ENCODE measurements at places on chromosomes 4 and X.

GRCh38 chr4:55475394-55476243, 71.1 kb downstream of the CLOCK start:
- no peak for DNase-seq

DNA sequence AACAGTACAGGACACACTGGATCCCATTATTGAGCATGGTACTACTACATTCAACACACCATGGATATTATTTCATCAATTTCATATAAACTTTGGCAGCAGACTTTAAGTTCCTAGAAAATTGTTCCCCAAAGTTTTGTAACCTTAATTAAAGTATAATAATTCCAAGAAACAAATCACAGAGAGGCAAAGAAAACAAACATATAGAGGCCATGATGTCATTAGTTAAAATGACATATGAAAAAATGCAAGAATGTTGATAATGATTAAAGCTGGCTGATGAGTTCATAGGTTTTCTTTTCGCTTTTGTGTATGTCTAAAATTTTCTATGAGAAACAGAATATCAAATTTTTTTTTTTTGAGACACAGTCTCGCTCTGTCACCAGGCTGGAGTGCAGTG, 26.8 kb downstream of the LRBA start:
- no peak for DNase-seq

- DNase-seq, result no peak
Measured at GRCh38 chrX:2474963-2475726, 25.6 kb downstream of the DHRSX start.

DNA sequence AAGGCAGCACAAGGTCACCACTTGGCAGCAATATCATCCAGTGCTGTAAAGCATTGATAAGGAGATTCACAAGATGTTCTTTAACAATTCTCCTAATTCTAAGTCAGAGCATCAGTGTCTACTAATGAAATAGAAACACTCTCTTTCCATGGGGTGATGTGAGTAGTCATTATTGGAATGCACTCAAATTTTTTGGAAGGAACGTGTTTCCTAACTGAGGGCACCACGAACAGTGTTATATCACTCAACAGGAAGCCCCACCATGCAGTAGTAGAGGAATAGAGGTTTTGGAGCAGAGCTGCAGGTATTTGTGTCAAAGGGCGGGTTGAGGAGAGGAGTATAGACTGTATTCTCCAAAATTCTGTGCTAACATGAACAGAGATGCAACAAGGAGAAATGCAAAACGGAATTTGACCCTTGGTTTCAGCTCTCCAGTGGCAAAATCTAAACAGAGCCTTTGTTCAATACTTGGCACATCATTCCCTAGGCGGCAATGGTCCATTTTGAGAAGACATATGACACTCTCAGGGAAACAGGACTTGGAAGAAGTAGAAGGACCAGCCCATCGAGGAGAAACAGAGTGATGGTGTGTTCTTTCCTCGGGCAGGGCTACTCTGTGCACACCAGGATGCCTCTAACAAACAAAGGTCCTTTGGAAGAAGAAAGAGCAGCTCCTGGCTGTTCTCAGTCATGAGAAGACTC, 98.9 kb downstream of the CPEB2 start:
- no peak for DNase-seq

DNA sequence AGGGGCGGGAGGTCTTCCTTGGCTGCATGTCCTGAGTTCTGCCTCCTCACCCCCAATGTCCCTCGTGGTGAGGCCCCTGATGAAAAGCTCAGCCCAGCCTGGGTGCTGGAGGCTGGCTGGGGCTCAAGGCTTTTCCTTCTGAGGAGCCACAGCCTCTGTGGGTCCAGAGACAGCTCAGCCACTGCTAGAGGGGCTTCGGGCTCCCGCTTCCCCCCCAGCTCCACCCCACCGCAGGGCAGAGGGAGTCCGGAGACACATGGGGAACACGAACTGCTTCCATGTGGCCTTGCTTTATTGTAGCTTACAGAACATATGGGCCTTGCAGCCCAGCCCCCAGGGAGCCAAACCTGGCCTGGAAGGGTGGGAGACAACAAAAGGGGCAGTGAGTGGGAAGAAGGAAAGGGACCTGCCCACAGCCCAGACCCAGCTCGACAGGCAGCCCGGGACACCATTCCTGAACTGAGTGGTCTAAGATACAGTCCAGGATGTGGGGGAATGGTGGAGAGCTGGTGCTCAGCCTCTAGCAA, 89.9 kb upstream of the NKX1-1 start:
- DNase-seq, result no peak

DNA sequence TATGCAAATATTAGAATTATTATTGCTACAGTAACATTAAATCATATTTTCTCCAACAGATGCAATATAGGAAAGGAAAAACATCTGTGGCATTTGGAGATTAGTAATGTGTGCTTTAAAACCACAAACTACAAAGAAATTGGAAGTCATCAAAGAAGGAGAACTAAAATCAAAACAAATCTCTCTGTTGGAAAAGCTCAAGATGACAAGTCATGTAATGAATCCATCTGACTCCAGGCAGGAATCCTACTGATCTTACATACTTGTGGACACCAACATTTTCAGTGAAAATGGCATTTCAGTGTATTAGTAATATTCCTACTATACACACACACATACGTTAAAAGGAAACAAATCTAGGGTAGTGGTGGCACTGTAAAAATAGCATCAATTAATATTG, 98.2 kb downstream of the SLC39A8 start:
- no peak for DNase-seq

DNA sequence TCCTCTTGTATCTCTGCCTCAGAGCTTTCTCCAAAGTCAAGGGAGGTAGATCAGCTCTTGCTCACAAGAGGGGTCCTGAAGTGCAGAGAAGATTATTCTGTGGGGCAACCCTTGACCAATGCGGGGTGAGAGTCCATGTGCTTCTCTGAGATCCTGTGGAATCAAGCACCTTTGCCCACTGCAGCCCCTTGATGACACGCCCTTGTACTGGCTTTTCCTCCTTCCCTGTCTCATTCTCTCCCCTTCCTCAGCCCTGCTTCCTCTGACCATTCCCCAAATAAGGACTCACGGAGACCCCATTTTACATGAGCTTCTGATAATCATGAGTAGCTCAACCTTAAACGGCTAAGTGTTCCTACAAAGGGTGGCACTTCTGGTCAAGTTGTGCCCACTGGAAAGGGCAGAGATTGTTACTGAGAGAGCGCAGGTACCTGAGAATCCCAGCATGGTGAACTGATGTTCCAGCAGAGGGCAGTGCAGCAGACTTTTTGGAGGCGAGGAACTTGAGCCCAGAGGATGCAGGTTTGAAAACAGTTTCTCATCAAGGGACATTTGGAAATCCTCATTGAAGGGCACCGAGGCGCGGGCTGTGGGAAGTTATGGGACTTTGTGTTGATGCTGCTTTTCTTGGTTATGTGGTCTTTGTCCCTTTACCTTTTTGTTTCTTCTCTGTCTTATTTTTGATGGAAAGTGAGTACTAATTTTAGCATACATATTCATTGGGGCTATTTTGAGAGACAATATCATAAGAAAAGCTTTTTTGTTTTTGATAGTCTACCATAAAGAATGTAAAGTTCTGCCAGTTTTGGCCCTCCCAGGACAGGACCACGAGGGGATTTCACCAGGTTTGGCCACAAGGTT, 201.3 kb downstream of the RBM46 start:
- DNase-seq, result no peak

DNA sequence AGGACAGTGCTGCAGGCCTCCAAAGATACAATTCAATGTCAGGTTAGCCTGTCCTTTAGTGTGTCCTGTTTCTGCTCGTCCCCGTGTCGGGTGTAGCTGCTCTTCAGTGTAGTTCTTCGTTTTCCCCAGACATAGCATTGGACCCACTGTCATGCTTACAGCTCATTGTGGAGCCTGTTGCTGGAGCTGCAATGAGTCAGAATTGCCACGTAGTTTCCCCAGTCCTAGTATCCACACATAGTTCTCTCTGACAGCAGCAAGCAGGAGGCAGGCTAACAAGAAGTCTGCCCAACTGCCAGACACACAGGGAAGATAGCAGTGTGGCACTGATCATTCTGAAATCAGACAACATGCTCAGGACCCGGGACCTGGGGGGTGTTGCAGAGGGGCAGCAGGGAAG, 49.2 kb downstream of the MOSPD2 start:
- no peak for DNase-seq

DNA sequence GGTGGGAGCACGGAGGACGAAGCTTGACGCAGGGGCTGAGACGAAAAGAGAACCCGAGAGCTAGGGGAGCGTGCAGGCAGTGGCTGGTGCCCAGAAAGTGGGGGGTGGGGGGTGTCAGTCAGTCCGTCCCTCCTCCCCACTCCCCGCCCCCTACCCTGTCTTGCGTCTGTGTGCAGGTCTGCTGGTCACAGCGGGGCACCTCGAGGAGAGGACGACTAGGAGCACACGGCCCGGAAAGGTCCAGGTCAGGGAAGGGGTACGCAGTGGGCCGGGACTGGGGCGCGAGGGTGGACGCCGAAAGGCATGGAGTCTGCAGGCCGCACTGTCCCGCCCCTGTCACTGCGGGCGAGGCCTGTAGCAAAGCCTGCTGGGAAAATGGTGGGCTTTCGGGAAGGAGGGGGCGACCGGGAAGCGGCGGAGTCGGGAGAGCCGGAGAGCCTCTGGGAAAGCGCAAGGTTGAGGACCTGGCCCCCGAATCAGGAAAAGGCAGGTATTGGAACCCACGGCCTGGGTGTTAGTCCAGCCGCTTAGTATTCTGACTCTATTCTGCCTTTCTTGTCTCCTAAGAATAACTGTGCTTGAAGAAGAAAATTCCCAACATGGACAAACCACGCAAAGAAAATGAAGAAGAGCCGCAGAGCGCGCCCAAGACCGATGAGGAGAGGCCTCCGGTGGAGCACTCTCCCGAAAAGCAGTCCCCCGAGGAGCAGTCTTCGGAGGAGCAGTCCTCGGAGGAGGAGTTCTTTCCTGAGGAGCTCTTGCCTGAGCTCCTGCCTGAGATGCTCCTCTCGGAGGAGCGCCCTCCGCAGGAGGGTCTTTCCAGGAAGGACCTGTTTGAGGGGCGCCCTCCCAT, 769 bp downstream of the TCEAL1 start:
- no peak for DNase-seq

DNA sequence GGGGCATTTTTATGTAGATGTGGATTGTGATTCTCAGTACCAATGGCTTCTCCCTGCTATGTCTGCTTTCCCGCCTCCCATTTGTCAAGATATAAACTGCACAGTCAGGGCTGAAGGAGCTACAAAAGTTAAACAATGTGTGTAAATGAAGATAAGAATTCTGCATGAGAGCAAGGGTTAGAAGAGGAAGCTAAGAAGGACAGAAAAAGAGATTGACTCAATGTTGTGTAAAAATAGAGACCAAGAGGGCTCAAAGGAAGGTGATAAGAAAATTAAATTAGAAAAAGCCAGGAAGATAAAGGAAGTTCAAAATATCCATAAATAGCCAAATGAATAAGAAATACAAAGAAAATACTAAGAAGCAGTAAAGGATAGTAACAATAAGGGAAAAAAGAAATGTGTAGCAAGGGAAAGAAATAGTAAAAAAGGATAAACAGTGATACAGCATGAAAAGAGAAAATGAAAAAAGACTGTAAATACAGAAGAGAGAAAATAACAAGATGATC, 82.5 kb downstream of the AMELX start:
- DNase-seq, result no peak
